NCI-H226 (cell line): ENCODE measurements at places on chromosomes 3 and 15.

DNA sequence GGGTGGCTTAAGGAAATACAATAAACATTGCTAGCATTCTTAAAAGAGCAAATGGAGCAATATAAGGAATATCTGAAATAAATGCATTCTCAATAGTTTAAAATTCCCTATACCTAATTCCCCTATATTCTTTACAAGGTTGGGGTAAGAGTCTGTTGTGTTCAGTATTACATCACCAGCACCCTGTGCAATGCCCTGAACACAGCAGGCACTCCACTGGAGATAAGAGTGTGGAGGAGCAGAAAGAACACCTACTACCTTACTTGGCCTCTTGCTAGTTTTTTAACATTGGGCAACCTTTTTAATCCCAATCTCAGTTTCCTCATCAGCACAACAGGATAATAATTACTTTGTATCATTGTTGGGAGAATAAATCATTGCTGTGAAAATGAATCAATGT, 140.2 kb upstream of the PLXND1 start:
- DNase-seq: peak; percentile 53

GRCh38 chr15:57217778-57218598, 158.3 kb upstream of the CGNL1 start:
- DNase-seq: no peak

- no peak for DNase-seq
These were observed 173.1 kb downstream of the IL5RA start for GRCh38 chr3:2937055-2937454.

DNA sequence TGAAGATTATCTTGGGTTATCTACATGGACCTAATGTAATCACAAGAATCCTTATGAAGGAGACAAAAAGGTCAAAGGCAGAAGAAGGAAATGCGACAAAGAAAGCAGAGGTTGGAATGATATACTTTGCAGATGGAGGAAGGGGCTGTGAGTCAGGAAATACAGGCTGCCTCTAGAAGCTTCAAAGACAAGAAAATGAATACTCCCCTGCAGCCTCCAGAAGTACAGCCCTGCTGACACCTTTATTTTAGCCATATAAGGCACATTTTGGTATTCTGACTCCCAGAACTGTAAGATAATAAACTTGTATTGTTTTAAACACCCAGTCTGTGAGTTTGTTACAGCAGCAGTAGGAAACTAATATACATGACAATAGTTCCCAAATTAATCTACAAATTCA, 58.6 kb downstream of the SIDT1 start:
- no peak for DNase-seq

DNA sequence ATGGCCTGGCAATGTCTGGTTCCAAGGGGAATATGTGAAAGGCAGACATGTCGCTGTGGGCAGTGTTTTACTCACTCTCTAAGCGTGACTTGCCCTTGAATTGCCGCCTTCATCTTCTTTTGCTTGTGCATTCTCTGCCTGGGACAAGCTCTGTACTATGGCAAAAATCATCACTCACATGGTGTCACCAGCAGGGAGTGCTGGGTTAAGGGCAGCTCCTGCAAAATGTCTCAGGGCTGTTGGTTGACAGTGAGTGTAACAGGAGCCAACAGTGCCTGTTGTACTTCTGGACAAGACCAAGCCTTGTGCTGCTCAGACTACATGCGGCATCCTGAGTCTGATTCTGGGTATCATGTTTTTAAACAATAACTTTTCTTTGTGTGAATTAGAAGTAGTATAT, 45.3 kb upstream of the KY start:
- DNase-seq: no peak

GRCh38 chr3:177210744-177211502, 13.6 kb upstream of the TBL1XR1 start:
- DNase-seq: no peak

- DNase-seq: no peak
These were observed 49.4 kb downstream of the CHCHD6 start for GRCh38 chr3:126753191-126754160.

GRCh38 chr3:153144779-153145178, 17.2 kb upstream of the RAP2B start:
- DNase-seq: peak; percentile 56

GRCh38 chr15:48572823-48573222, 72.7 kb downstream of the FBN1 start:
- DNase-seq: no peak

DNA sequence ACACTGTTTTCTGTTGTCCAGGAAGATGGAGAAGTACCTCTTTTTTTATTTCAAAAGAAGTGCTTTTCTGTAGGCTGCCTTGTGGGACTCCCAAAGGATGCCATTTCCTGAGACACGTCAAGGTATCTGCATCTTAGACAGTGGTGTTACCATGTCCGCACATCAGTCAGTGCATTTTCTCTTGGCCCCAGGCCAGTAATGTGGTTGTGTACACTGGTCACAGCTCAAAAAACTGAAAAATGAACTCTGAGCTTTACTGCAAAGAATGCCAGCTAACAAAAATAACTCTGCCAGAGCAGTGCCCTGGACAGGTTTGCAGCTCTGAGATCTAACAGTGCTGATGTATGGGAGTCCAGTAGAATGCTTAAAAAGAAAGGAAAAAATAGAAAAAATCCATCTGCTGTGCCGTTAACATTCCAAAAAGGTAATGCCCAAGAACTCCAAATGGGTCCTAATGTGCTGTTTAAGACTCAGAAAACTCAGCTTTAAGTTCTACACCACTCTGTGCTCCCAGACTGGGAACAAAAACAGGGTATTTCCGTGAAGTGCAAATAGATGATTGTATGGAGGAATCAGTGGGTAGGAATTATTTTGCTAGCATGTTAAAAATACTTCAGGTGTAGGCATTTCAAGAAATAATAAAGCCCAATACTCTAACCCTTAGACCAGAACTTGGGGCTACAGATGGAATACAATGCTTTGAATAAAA, 315.9 kb downstream of the FEZF2 start:
- no peak for DNase-seq

- DNase-seq: no peak
These were observed 167.3 kb downstream of the NECTIN3 start for GRCh38 chr3:111238885-111239284.

DNA sequence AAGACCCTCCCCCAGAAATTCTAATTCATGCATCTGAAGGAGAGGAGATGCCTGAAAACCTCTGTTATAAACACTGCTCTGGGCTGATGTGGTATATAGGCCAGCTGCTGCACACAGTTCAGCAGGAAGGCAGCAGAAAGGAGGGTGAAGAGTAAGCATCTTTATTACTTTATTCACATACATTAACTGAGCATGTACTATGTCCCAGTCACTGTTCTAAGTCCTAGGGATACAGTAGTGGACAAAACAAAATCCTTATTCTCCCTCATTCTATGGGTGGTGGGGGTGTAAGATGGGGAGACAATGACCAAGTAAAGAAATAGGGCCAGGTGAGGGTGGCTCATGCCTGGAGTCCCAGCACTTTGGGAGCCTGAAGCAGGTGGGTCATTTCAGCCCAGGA, 17.8 kb upstream of the CHRNB4 start:
- no peak for DNase-seq

- no peak for DNase-seq
These were observed 105.9 kb upstream of the AKAP13 start for GRCh38 chr15:85274315-85275050.

- DNase-seq: no peak
These were observed 161.5 kb downstream of the FOXP1 start for GRCh38 chr3:71421820-71422566.

DNA sequence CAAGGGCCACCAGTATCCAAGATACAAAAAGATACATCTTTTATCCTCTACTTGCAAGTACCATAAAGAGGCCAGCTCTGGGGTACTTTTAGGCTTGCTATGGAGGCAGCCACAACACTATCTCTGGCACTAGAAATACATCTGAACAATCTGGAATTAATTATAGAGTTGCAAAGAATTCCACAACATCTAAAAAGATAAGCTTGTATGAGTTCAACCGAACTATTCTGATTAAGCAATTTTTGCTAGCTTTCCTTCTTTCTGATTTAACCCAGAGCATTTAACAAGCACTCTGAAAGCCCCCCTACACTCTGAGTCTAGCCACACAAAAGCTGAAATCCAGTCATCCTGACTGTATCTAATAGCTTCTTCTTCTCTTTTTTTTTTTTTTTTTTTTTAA, 95.4 kb downstream of the FRMD5 start:
- DNase-seq: no peak

- no peak for DNase-seq
These were observed 808 bp downstream of the BCL6 start for GRCh38 chr3:187744169-187745151.

GRCh38 chr3:121111914-121112612, 204.1 kb downstream of the STXBP5L start:
- no peak for DNase-seq

- DNase-seq: no peak
These were observed 108.4 kb upstream of the ZNF385D start for GRCh38 chr3:21859124-21860081.

- no peak for DNase-seq
These were observed 133.6 kb downstream of the TPRG1 start for GRCh38 chr3:189305412-189305811.

DNA sequence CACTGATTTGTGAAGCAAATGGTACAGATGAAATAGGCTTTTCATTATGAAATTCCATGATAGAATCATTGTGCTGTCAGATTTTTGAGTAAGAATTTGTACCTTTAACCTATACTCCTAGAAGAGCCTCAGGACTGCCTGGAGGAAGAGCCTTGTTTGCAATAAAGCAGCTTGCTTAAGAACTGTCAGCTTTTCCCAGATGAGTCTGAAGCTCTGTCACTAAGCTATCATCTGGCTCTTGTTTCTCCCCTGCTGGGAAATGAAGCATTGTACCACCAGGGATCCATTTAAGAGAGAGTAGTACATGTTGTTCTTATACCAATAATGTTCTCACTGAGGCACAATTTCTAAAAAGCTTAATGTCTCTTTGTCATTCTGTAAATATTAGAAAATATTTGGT, 85.1 kb upstream of the FLNB start:
- DNase-seq: no peak

DNA sequence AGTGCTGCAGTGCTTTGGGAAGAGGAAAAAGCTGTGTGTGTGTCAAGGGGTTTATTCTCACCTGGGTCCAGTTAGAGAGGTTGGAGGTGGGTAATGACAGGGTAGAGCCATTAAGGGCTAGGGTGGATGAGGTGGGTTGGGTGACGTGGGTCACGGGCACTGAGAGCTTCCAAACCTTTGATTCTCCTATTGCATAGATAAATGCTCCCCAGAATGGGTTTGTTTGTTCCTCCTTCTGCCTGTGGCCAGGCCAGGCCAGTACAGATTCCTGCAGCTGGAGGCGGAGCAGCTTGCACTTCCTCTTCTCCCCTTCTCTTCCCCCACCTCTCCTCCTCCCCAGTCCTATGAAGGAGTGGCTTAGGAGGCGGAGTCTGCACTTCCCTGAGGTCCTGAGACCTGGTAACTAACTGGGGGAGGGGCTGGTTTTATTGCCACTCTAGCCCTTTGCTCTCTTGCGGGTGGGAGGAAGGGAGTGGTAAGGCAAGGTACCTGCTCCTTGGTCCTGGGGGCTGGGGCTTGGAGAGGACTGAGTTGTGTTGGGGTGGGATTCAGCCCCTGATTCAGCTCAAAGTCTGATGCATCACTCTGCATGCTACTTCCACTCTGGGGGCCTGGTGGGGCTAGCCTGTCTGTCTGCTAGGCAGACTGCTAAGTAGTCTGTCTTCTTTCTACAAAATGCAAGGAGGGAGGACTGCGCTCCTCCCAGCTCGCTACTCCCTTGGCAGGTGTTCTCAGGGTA, 3.5 kb downstream of the SPINT1 start:
- peak; percentile 55 for DNase-seq

- DNase-seq: no peak
These were observed 521.5 kb downstream of the GRM7 start for GRCh38 chr3:7382293-7383010.

DNA sequence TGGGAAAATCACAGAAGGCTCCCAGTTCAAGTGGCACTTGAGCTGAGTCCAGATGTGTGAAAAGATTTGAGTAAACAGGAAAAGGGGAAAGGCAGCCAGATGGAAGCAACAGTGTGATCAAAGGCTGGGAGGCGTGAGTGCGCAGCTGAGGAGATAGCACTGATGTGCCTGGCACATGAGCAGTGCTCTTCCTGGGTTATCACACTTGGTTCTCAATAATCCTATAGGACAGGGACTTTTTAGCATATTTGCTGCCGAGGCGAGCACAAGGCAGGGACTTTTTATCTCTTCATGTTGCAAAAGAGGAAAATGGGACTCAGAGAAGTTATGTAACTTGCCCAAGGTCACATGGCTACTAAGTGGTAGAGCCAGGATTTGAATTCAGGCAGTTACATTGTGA, 39.6 kb downstream of the CORO2B start:
- peak; percentile 51 for DNase-seq

DNA sequence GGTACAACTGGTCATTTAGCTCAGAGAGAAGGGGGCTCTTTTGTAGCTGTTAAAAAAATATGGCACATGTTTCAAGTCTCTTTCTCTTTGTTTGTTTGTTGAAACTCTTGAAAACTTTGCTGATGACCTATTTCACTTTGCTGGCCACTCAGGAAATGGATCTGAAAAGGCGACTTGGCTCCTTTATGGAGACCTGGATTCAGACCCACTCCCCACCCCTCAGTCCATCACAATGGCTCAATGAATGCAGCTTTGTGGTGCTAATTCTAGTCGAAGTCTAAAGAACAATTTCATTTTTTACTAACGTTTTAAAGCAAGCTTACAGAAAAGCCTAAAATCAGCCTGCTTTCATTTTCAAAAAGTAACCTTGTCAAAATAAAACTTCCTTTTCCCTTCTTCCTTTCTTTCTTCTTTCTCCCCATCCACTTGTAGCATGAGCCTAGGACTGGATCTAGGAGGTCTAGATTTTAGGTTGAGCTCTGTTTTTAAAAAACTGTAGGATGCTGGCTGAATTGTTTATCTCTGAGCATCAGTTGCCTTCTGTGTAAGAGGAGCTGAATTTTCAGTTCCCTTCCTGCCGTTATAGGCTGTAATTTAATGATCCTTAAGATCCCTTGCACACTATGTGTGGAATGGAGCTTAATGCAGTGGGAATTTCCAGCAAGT, 165.5 kb upstream of the FEZF2 start:
- no peak for DNase-seq

GRCh38 chr15:33029109-33029652, 165.3 kb downstream of the FMN1 start:
- no peak for DNase-seq

- peak; percentile 17 for DNase-seq
These were observed 27.8 kb downstream of the SHQ1 start for GRCh38 chr3:72820415-72820814.

DNA sequence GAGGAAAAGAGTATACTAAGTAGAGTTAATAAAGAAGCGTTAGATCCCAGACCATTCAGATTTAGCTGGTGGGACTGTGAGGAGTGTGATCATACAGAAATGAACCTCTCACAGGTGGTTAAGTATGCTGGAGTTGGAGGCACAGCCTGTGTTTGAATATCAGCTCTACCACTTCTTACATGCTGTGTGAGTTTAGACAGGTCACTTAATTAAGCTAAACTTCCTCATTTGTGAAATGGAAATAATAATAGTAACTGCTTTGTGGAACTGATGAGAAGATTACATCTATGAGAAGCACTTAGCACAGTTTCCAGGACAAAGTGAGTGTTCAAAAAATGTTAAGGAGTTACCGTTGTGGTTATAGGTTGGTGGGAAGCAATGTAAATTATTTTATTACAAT, 8.4 kb downstream of the ACP3 start:
- DNase-seq: no peak

- DNase-seq: no peak
These were observed 27.8 kb upstream of the ATP13A3 start for GRCh38 chr3:194514626-194515025.
